Stimulated activated CD8-positive, alpha-beta memory T cell treated with anti-CD3 and anti-CD28 coated beads, Interleukin-12 subunit alpha, Interleukin-12 subunit beta, amount 100 ng/mL, for 4 hours (primary cell): ENCODE measurements at places on chromosomes 6 and 20.

- DNase-seq = peak; percentile 56
Observed at GRCh38 chr6:26286168-26286877, 78.7 kb upstream of the BTN3A2 start.

- DNase-seq = no peak
Observed at GRCh38 chr6:142842418-142843261, 102.3 kb downstream of the HIVEP2 start.

- DNase-seq = no peak
Observed at GRCh38 chr20:9145142-9145541, 76.3 kb downstream of the PLCB4 start.

DNA sequence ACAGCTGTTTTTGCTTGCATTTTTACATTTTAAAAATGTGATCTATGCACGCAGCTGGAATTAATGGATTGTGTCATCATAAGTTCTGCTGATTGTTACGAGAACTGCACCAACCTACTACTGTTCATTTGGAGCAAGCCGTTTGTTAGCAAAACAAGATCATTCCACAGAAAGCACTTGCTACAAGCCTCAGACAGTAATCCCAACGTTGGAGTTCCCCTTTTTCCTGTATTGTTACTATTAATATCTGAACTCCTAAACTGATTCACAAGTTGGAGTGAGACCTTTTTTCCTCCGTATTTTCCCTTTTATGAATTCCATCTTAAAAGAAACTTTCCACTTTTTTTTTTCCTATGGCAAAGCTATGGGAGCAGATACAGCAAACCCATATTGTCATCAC is 3.5 kb downstream of the TENT5A start:
- no peak for DNase-seq

DNA sequence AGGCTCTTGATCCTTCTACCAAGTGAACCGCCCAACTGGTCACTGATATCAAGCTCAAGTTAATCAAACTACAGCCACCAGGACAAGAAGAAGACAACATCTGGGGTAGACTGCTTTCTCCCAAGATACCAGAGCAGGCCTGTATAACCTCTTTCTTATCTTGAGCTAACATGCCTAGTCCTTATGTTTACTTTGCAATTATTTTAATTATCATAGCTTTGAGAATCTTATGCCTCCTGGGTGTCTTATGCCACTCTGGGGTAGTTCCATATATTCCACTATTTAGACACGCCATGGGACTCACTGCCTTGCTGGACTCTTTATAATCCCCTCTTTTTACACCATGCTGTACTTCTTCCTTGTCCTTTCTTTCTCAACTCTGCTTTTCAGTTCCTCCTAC is 41.5 kb upstream of the ECI2 start:
- no peak for DNase-seq

- DNase-seq = no peak
Observed at GRCh38 chr6:150601439-150601838, 1.8 kb downstream of the PLEKHG1 start.

GRCh38 chr6:161242113-161242512 is 31.7 kb downstream of the AGPAT4 start:
- no peak for DNase-seq

DNA sequence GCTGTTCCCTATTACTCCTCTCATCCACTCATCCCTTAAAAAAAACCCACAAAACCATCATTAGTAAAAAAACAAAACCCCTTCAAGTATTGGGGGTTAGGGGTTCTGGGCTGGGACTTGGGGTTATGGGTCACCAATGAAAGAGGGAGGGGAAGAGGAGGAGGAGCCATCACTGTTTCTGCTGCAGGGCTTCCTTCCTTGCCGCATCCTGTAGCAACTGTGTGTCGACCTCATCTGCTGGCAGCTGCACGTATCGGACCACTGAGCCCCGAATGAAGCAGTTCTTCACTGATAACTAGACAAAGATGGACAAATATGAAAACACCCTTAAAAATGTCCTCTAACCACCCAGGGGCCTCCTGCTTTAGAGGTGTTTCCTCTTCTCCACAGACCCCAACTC is 2.0 kb upstream of the VARS1 start:
- no peak for DNase-seq

DNA sequence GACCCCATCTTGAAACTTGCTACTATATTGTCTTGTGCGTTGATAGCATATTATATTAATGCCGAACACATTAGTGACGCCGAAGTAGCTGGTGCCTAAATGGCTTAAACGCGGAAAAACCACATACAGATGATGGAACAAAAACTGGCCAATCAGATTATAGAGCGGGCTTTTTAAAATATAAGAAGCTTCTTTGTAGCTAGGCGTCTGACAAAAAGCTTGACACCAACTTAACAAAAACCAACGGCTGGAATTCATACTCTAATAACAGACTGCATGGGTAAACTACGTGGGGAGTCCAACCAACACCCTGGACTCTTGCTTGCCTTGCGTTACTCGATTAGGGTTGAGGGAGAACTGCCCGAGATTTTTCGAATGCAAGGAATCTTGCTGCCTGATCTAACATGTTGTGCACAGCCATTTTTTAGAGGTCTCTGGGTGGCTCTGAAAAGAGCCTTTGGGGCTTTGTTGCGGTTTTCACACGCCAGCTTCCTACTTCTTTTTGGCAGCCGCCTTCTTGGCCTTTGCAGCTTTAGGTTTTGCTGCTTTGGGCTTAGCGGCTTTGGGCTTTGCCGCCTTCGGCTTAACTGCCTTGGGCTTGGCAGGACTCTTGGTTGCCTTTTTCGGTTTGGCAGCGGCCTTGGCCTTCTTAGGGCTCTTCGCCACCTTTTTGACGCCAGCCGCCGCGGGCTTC is 45.7 kb downstream of the OR2B2 start:
- DNase-seq = peak; percentile 15

DNA sequence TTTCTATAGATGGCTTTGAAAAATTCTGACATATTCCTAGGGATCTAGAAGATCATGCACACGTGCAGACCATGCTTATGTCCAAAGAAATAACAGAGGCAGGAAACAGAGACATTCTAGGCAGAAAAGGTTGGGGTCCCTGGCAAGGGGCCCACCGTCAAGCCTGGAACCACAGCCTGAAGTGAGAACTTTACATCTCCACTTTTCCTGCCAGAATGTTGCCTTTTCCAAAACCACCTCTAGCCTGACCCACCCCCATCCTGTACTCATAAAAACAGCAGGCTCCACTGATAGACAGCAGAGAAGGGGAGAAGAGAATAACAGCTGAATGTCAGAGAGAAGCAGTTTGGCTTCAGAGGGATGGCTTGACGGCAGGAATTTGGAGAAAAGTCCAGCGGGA is 257.3 kb upstream of the NT5E start:
- no peak for DNase-seq

DNA sequence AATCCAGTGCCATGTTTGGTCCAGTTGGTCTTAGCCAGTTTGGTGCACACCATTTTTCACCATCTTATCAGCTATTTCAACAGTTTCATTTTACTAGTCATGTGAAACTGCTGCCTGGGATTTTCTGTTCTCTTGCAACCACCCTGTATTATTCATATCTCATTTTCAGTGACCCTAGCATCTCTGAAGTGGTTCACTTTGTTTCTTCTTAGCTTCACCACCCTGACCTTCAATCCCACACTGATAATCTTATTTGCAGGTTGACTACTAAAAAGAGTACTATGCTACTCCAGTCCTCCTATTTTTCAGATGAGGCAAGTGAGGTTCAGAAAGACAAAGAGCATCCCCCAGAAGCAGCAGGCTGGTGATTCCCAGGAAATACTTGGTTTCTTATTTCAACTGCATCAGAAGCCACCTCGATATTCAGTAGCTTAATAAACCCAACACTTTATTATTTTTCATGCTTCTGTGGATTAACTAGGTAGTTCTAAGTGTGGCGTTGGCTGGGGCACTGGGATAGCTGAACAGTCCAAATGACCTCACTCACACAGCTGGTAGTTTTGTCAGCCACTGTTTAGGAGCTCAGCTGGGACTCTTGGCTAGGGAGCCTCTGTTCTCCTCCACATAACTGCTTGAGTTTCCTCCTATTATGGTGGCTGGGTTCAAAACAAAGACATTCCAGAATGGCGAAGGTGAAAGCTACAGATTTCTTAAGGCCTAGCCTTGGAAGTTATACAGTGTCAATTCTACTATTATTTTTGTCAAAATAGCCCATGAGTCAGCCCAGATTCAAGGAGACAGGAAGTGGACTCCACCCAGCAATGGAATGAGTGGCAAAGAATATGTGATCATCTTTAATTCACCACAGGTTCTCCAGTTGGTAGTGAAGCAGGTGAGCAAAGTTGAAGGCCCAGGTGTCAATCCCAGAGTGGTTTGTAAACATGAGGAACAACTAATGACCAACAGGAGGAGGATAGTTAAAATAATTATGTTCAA is 40.6 kb downstream of the BPIFB4 start:
- DNase-seq = no peak

- DNase-seq = no peak
Observed at GRCh38 chr6:10535193-10535592, 14.0 kb downstream of the GCNT2 start.

DNA sequence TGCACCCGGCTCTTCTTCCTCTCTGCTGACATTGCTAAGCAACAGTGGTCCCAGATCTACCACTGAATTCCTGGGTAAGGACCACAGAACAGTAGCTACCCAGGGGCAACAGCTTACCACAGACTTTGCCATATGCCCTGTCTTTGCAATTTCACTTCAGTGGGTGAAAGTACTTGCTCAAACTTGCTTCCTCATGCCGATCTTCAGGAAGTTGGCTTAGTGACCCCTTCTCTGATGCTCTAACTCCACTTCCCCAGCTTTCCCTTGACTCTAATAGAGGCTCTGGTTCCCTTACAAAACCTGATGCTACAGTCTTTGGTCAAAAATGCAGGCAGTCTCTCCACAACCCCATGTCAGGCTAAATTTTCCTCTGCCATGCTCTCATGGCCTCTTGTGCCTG is 3.3 kb upstream of the TAAR5 start:
- DNase-seq = no peak

GRCh38 chr6:38552121-38552520 is 87.6 kb downstream of the BTBD9 start:
- no peak for DNase-seq

DNA sequence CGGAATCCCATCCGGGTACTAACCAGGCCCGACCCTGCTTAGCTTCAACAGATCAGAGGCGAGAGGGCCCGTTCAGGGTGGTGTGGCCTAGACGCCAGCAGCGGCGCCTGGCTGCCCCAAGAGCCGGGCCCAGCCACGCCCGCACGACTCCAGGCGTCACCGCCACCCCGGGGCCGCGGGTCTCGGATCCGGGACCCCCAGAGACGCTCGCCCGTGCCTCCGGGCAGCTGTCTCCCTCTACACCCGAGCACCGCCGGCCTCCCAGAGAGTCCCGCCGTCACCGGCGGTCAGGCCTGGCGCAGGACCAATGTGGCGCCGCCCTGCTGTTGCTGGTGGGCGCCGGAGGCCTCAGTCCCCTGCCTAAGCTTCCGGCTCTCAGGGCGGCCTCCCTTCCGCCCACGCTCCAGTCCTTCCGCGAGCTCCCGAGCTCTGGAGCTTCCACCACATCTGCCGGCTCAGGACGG is 441.2 kb upstream of the DEFB115 start:
- no peak for DNase-seq
